Lower lobe of right lung (tissue), 2 donors: ENCODE measurements at places on chromosomes 3 and 15.

DNA sequence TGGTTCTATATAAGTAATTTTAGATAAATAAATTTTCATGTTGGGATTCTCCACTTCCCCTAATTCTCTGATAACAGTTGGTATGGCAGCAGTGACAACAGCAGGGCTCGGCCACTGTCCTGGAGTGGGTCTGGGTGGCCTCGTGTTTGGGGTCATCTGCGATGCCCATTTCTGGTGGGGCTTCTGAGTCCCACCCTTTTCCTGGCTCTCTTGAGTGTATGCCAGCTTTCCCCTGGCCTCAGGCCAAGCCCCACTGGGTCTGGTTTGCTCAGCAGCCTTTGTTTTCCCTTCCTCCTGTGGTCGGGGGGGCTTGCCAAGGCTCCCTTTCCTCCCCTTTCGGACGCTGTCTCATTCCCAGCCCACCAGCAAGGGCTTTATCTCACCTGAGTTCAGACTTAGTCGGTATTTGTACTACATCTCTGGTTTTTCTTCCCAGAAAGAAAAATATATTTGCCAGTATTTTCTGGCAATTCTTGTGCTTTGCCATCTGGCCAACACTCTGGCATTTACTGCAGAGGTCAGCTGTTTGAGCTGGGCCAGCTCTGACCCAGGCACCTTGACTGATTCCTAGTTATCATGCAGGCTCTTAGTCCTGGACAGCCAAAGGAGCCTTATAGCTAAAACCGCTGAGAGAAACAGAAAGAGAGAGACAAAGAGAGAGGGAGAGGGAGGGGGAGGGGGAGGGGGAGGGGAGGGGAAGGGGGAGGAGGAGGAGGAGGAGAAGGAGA, 35.2 kb downstream of the MYZAP start:
- H3K27ac ChIP-seq = peak overlapping the region; percentile 50
- peaks cover 12% of the 10 kb centered on the region for H3K4me1 ChIP-seq
- no peaks in the 10 kb centered on the region for H3K36me3 ChIP-seq

DNA sequence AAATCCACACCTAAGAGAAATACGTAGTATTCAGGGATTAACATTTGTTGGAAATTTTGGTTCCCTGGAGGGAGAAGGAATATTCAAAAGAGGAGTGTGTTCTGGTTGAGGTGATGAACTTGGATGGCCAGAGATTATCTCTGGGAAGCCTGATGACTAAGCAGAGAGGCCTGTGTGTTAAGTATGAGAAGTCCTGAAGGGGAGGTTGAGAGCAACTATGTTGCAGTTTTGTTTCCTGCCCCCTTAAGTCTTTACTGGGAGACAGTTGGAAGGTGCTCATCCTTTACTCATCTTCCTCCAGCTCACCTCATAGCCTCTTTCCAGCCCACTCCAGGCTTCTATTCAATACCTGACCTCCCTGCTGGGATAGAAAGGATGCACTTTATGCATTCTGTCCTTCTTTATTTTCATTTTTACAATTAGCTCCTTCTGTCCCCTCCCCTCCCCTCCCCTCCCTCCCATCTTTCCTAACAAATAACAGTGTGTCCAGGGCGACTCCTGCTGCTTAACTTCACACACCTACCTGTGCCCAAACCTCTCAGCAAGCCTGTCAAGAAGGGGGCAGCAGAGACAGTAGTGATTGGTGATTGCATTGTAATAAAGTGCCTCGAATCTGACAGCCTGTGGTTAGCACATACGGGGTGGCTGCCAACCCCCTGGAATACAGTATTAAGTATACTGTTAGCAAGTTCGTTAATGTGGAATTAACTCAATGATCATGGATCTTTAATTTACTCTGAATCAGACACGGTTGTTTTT, 11.9 kb downstream of the RAP2B start:
- H3K27me3 ChIP-seq = no peaks in the 10 kb centered on the region
- H3K4me1 ChIP-seq = no peaks in the 10 kb centered on the region
- H3K36me3 ChIP-seq = no peaks in the 10 kb centered on the region

DNA sequence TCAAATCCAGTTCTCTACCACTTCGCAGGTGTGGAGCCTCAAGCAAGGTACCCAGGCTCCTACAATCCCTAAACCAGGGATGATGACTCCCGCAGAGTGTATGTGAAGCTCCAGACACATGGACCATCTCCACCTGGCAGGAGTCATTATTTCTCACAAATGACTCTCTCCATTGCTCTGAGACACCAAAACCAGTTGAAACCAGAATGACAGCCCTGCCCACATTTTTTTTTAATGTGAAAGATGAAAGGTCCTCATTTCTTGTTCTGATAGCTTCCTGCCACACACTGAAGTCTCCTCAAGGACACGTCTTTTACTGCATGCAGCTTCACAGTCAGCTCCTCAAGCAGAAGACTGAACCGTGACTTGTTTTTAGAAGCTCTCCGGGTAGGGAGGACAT, 61.4 kb upstream of the ZBTB38 start:
- no peak for DNase-seq
- peaks cover 6% of the 10 kb centered on the region for H3K4me1 ChIP-seq
- no peaks in the 10 kb centered on the region for H3K27me3 ChIP-seq

DNA sequence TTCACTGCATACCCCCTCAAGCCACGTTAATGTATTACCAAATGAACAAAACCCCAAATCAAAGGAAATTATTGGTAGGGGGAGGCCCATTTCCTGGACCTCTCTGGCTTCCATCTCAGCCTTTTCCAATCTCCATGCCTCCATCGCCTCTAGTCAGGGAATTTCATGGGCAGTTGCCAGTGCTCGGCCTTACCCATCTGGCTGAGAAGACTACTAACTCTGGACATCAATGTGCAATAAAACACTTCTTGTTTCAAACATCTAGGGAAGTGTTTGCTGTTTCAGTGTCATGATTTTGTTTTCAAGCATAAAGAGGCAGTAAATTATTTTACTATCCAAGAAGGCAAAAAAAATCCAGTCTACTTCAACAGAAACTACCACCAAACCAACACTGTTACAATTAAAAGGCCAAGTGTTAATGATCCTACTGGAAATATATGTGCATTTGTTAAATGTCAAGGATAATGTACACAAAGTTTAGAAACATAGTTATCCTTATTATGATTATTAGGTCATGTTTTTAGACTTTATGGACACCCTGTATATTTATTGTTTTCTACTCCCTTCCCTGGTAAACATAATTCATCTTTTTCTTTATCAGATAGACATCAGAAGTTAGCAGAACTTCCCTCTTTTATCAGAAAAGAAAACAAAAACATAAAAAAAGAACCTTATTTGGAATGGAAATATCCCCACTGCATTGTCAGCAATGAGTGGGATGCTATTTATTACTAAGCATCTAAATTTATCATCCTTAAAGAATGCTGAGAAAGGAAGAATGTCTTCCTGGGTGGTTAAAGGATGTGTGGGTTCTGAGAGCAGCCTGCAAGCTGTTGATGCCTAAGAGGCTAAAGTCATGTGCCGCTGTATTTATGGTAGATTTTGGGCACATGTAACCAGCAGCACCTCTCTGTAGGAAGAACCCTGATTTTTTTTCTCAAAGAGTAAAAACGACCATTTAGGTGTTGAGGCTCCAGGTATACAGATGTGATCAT, 15.2 kb downstream of the LDHAL6B start:
- DNase-seq = no peak
- peaks cover 7% of the 10 kb centered on the region for H3K4me1 ChIP-seq
- H3K27ac ChIP-seq = no peak overlapping the region
- peaks cover 49% of the 10 kb centered on the region for H3K36me3 ChIP-seq

DNA sequence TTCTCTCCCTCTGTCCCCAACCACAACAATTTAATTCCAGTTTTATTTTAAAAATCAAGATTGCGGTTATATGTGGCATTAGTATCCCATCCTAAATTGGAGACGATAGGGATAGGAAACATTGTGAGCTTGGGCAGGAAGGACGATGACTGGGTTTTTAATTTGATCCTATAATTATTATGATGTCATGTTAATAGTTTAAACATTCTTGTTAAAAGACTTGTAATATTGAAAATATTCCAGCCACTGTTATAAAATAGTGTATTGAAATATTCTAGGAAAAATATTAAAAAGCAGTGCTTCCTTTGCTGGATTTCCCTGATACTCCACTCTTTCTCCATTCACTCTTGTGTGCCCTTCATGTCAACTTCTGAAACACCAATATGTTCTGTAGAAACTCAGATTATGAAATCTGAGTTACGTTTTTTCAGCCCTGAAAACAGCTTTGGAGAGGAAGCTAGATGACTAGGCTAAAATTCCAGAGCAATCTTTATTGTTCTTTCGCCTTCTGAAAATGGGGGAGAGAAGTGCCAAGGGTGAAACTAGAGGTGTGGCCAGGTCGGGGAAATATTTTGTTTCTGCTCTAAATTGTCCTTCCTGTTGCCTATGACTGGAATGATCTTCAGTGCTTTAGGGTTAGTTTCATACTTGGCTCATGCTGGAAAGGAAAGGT, 46.1 kb upstream of the MAP3K13 start:
- no peak for DNase-seq
- no peaks in the 10 kb centered on the region for H3K27me3 ChIP-seq
- peaks cover 13% of the 10 kb centered on the region for H3K4me1 ChIP-seq
- peak overlapping the region; percentile 73 for H3K27ac ChIP-seq
- H3K36me3 ChIP-seq = no peaks in the 10 kb centered on the region
